ENCODE measurements at places on chromosomes 5 and 9.

- DNase-seq = no peak
Measured at GRCh38 chr5:74457876-74458275, 182.7 kb downstream of the ENC1 start.

DNA sequence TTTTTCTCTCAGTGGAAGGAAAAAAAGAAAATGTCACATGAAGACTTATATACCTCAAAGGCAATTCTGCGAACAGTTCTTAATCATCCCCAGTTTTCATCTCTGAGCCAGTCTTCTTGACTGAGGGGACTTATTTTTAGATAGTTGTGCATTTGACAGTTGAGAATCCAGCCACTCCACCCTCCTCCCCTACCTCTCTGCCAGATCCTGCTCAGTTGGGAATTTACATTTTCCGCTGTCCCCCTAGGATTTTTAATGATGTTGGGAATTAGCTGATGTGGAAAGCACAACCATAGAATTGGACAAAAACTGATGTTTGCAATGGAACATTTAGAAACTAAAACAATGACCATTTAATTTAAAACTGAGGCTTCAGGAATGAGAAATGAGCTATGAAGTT, 194.3 kb upstream of the PIK3R1 start:
- DNase-seq = no peak

GRCh38 chr9:79974806-79975422, 403.1 kb downstream of the TLE4 start:
- no peak for DNase-seq

DNA sequence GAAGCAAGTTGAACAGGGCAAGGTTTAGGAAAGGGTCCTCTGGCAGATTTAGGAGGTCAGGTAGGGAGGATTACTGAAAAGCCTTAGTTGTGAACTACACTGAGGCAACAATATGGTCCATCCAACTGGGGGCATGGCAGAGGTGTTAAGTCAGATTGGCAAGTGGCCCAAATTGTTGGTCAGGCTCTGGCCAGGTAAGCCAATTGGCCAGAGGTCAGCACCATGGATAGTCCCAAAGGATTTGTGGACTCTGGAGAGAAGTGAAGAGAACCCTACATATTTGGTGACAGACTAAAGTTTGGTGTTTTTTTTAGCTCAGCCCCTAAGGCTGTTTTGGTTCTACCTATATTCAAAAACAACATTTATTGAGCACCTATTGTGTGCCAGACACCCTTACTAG, 39.1 kb upstream of the RASGRF2 start:
- DNase-seq = no peak

- DNase-seq = no peak
Measured at GRCh38 chr5:55415071-55415470, 107.3 kb downstream of the MTREX start.

- DNase-seq = no peak
Measured at GRCh38 chr5:127602896-127603844, 45.7 kb upstream of the CTXN3 start.

DNA sequence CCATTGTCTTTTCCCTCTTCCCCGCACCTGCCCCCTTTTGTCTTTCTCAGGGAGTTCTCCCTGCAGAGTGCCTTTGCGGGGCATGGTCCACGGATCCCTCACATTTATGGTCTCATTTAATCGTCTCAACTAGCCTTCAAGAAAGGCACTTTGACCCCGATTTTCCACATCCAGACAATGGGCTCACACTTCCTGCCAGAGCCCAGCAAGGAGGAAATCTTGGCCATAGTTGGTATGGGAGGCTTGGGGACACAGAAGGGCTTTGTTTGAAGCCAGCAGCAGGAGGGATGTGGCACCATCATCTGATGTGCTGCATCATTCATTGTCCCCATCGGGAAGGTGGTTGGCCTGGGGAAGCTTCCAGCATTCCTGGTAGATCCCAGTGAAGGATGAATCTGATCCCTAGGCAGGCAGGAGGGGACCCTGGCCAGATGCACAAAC, 24.9 kb downstream of the GSN start:
- no peak for DNase-seq

Measured in stimulated activated CD4-positive, alpha-beta T cell treated with anti-CD3 and anti-CD28 coated beads, Interleukin-1b, Interleukin-23, amount 100 ng/mL, for 1 hour (primary cell).